ENCODE measurements at places on chromosomes 5 and 9.

- peak; percentile 64 for DNase-seq
These were observed 43.5 kb upstream of the TCF7 start for GRCh38 chr5:134070725-134071613.

GRCh38 chr5:76956033-76956432 is 3.2 kb downstream of the CRHBP start:
- no peak for DNase-seq

DNA sequence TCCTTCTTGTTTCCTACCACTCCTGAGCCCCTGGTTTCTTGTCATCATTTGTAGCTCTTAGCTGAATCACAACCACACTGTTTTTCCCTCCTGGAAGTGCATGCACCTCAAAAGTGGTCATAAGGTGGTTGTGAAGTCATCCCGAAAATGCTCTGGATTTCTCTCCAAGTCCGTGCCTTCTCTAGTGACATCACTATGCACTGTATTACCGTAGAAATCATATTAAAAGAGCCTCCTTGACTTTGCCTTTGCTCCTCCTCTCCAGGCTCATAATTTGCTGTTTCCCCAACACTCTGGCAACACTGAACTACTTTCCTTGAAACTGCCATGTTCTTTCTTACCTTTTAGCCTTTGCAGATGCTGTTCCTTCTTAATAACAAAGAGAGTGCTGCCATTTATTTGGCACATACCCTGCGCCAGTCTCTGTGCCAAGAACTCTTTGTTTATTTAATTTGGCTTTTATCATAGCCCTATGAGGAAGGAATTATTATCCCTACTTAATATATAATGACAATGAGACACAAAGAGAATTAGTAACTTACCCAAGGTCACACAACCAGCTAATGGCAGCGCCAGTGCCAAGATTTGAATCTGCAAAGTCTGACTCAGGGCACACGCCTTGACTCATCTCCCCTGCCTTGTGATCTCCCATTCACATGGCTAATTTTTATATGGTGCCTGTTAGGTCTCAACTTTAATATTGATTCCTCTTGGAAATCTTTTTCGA is 115.4 kb downstream of the KIF4B start:
- no peak for DNase-seq

GRCh38 chr5:174358276-174358675 is 312.8 kb downstream of the NSG2 start:
- DNase-seq: no peak

DNA sequence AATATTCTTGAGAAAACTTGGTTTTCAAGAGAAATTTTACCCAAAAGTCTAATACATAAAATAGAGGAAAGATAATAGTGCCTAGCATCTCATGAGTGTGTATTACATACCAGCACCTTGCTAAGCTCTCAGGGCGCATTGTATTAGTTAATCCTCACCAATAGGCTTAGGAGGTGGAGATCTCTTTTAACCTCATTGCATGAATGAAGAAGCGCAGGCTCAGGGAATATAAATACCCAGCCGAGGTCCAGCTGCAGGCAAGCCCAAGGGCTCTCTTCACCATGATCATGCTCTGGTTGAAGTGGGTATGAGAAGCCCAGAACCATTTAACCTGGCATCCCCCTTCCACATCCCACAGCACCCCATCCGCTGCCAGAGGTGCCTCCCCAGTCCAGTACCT is 46.0 kb downstream of the CAMK2A start:
- DNase-seq: no peak

- DNase-seq: peak; percentile 75
These were observed 30.6 kb upstream of the UBAC1 start for GRCh38 chr9:135991771-135992170.

DNA sequence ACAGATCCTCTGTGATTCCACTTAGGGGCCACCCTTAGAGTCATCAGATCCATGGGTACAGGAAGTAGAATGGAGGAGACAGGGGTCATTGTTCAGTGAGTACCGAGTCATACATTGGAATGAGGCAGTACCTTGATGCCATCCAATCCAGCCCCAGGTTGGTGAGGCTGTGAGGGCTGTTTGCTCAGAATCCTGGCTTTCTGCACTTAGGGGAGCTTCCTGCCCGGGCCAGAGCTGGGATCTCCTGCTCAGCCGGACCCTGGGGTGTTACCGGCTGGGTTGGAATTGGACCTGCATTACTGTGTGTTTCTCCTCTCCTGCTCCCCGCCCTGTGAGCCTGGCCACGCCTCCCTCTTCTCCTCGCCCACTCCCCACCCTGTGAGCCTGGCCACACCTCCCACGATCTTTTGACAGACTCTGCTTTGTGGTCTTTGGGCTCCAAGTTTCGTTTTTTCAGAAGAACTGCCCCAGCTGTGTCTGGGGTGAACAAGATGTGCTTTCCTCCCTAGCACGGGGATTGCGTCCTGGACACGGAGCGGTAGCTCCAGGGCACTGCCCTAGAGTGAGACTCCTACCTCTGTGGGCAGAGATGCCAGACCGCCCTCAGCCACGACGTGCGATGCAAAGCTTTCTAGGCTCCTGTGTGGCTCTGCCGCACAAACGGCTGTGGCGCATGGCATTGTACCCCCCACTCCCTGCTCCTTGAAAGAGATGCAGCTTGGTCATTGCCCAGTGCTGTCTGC is 15.4 kb downstream of the TRAF2 start:
- peak; percentile 94 for DNase-seq
